ENCODE measurements at places on chromosomes 3 and 15. TPM values are rescaled to one million over a fixed set of nuclear protein-coding genes. Genes with fewer than 3 reads are reported as not detected.

Gene HSPBAP1
- 5.8 TPM for total RNA-seq

Gene EDEM1
- total RNA-seq: 18.2 TPM

Gene CHRD
- 0.35 TPM for total RNA-seq

Gene TMCO5A
- total RNA-seq: not detected

Gene EHHADH
- 2.1 TPM for total RNA-seq

Gene ULK4
- total RNA-seq: 5.6 TPM

Gene MKRN2OS
- total RNA-seq: not detected

Gene LEKR1
- 0.63 TPM for total RNA-seq

Gene CLDN16
- total RNA-seq: 0.03 TPM

Gene TIGIT
- not detected for total RNA-seq

Gene SLC28A1
- 0.03 TPM for total RNA-seq

Gene PPP1R14D
- not detected for total RNA-seq

Gene CSPG4
- total RNA-seq: 0.12 TPM

Gene CFAP92
- not detected for total RNA-seq

Gene SHC4
- 0.92 TPM for total RNA-seq

Gene RBM15B
- 17.4 TPM for total RNA-seq

Gene ZPLD1
- total RNA-seq: not detected

Gene HMG20A
- total RNA-seq: 26.6 TPM

Gene POPDC2
- total RNA-seq: 0.44 TPM

Gene B3GALNT1
- 0.17 TPM for total RNA-seq

Gene CCDC39
- not detected for total RNA-seq

Gene MUC20
- 0.64 TPM for total RNA-seq

Gene GOLGA8Q
- not detected for total RNA-seq

Gene CCDC54
- not detected for total RNA-seq

Gene MYO5C
- total RNA-seq: 6.9 TPM

Gene PARP15
- total RNA-seq: not detected

Gene MYO1E
- total RNA-seq: 313 TPM

Gene SIDT1
- total RNA-seq: 0.46 TPM

Gene PFN2
- total RNA-seq: 142 TPM

Gene C3orf22
- not detected for total RNA-seq

Gene GATA2
- total RNA-seq: 3.7 TPM

Gene RETNLB
- total RNA-seq: not detected

Gene LHFPL4
- 0.05 TPM for total RNA-seq

Gene LMAN1L
- not detected for total RNA-seq

All from A549 treated with Hydrocortisone at 1 μM for 4 hours (cell line).